Calu3 (cell line): ENCODE measurements at places on chromosomes 3 and 15. TPM values are rescaled to one million over a fixed set of nuclear protein-coding genes. Genes with fewer than 3 reads are reported as not detected.

LMAN1L gene
- 0.35 and 1.1 TPM in 2 replicates for total RNA-seq

CPLX3 gene
- total RNA-seq: 0.21 and 0.29 TPM in 2 replicates

ECE2 gene
- not detected in 2 replicates for total RNA-seq

ADAMTS9 gene
- 54.6 and 63.3 TPM in 2 replicates for total RNA-seq

DOCK3 gene
- total RNA-seq: 0.19 and 0.34 TPM in 2 replicates

TMIE gene
- total RNA-seq: 0.26 TPM in 1 of 2 replicates, not detected in the other

PPP1R14D gene
- total RNA-seq: 0.51 and 1.7 TPM in 2 replicates

CCDC54 gene
- not detected in 2 replicates for total RNA-seq

NANOGP8 gene
- total RNA-seq: not detected in 2 replicates

CPEB1 gene
- total RNA-seq: 5.3 and 7.6 TPM in 2 replicates

CLDN16 gene
- 2.9 and 4.8 TPM in 2 replicates for total RNA-seq

TMEM212 gene
- not detected in 2 replicates for total RNA-seq

MORC1 gene
- not detected in 2 replicates for total RNA-seq

LRIG1 gene
- total RNA-seq: 10.0 and 14.7 TPM in 2 replicates

KNG1 gene
- not detected in 2 replicates for total RNA-seq

TM4SF4 gene
- 257 and 881 TPM in 2 replicates for total RNA-seq

IQCF5 gene
- total RNA-seq: not detected in 2 replicates

SLC25A26 gene
- total RNA-seq: 15.3 and 15.8 TPM in 2 replicates

RFTN1 gene
- total RNA-seq: 1.6 and 1.8 TPM in 2 replicates

HYKK gene
- total RNA-seq: 11.6 and 15.7 TPM in 2 replicates

POLR2M gene
- 102 and 107 TPM in 2 replicates for total RNA-seq

NEK10 gene
- total RNA-seq: 1.7 and 2.3 TPM in 2 replicates

ZBTB47 gene
- total RNA-seq: 6.0 and 7.2 TPM in 2 replicates

LXN gene
- 42.8 and 43.4 TPM in 2 replicates for total RNA-seq

POLQ gene
- 13.7 and 15.5 TPM in 2 replicates for total RNA-seq

PLS1 gene
- total RNA-seq: 155 and 165 TPM in 2 replicates

PPM1L gene
- total RNA-seq: 18.4 and 20.7 TPM in 2 replicates

SPINT1 gene
- total RNA-seq: 93.7 and 98.4 TPM in 2 replicates

MRAS gene
- total RNA-seq: 12.7 and 13.2 TPM in 2 replicates

SH3BP5 gene
- total RNA-seq: 4.0 and 4.2 TPM in 2 replicates

RLBP1 gene
- total RNA-seq: not detected in 2 replicates

MUC20 gene
- 83.1 and 128 TPM in 2 replicates for total RNA-seq

CADM2 gene
- total RNA-seq: 0.71 and 1.3 TPM in 2 replicates

RHOV gene
- total RNA-seq: 4.2 and 4.9 TPM in 2 replicates

A4GNT gene
- total RNA-seq: not detected in 2 replicates

SLC6A11 gene
- not detected in 2 replicates for total RNA-seq
